ENCODE measurements at places on chromosomes 2 and 18. TPM values are rescaled to one million over a fixed set of nuclear protein-coding genes. Genes with fewer than 3 reads are reported as not detected.

The LINC00305 gene
- not detected for total RNA-seq

The AGPS gene
- 66.2 TPM for total RNA-seq

The NETO1 gene
- total RNA-seq = 19.8 TPM

The HJURP gene
- 5.9 TPM for total RNA-seq

The DNER gene
- 1.0 TPM for total RNA-seq

DNA sequence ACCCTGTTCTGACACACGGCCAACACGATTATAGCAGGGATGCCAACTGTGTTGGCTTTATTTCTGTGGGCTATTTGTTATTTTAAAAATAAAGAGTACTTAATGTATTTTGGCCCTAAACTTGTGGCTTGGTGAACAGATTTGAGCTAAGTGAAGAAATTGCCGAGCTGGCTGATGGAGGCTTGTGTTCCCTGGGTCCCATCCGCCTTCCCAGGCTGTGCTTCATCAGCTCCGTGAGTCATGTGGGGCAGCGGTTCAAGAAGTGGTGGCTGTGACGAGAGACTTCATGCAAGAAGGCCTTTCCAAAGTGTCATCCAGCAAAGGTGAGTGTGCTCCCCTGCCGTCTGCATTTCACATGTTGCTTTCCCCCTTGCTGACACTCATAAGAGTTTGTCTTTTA is 73.6 kb upstream of the NCK2 start:
- no peaks in the 10 kb centered on the region for H3K4me1 ChIP-seq

GRCh38 chr18:27114842-27115241 is 70.3 kb downstream of the CHST9 start:
- no peaks in the 10 kb centered on the region for H3K27me3 ChIP-seq
- DNase-seq = no peak
- no peaks in the 10 kb centered on the region for H3K4me1 ChIP-seq
- no peak overlapping the region for H3K27ac ChIP-seq

- H3K27me3 ChIP-seq = no peaks in the 10 kb centered on the region
- H3K27ac ChIP-seq = no peak overlapping the region
- H3K4me1 ChIP-seq = no peaks in the 10 kb centered on the region
- no peak overlapping the region for H3K4me3 ChIP-seq
These were observed 28.1 kb downstream of the PRELID3A start for GRCh38 chr18:12435867-12436266.

DNA sequence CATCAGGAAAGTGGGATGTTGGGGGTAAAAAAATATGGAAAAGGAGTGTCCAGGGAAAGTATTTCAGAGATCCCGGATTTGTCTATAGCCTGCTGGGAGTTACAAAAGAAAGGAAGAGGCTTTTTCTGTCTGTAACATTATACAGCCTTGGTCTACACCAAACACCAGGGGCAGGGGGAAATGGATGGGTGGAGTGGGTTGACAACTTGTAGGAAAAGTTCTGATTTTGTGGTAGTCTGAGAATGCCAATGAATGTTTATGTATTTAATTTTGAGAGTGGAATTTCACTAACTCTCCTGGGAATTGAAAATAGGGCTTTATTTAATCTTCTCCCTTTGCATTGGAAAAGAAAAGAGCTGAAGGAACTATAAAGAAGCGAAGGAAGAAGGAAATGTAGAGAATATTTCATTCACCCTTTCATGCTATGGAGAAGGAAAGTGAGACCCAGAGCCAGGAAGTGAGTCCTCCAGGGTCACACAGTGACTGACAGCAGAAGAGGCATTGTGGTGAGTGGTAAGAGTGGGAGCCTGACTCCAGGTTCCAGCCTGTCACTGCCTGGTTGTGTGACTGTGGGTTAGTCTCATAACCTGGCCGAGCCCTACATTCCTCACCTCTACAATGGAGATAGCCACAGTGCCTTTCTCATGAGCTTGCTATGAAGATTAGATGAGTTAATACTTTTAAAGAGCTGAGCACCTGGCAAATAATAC is 346.3 kb upstream of the TNP1 start:
- no peak overlapping the region for H3K4me3 ChIP-seq
- H3K27me3 ChIP-seq = no peaks in the 10 kb centered on the region
- peaks cover 12% of the 10 kb centered on the region for H3K4me1 ChIP-seq
- H3K27ac ChIP-seq = no peak overlapping the region
- no peaks in the 10 kb centered on the region for H3K36me3 ChIP-seq

DNA sequence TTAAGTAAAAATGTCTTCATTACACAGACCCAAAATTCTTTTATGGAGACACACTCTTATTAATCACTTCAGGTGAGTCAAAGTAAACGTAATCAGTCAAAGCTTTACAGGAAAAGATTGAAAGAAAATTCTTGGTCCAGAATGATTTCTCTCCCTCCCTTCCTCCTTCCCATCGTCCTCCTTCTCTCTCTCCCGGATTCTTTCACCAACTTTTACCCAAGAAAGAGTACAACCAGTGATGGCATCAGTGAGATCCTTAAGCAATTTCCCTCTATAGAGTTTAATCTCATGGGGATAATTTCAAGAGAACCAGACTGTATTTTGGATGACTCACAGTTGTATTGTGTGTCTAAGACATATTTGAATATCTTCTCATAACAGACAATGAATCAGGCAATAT is 258.1 kb downstream of the ALK start:
- no peaks in the 10 kb centered on the region for H3K36me3 ChIP-seq
- peak; percentile 71 for DNase-seq
- H3K27me3 ChIP-seq = no peaks in the 10 kb centered on the region
- peak overlapping the region; percentile 52 for H3K27ac ChIP-seq
- peaks cover 7% of the 10 kb centered on the region for H3K4me1 ChIP-seq
